ENCODE measurements at places on chromosomes 11 and 22.

- DNase-seq = peak; percentile 17
Measured at GRCh38 chr11:16632295-16633200, 105.9 kb upstream of the C11orf58 start.

DNA sequence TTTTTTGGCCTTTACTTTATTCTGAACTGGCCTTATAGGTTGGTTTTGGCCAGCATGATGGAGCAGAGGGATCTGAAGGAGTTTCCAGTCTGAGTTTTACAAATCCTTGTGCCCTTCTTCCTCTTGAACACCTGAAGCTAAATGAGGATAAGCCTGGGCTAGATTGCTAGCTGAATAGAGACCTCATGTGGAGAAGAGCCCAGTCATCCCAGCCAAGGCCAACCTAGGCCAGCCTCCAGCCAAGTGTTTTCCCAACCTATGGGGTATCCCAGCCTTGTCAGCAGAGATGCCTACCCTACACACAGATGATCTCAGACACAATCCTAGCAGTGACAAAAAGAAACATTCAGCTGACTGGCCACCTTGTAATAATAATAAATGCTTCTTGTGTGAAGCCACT lies 966 bp upstream of the CASP12 start:
- DNase-seq = no peak

DNA sequence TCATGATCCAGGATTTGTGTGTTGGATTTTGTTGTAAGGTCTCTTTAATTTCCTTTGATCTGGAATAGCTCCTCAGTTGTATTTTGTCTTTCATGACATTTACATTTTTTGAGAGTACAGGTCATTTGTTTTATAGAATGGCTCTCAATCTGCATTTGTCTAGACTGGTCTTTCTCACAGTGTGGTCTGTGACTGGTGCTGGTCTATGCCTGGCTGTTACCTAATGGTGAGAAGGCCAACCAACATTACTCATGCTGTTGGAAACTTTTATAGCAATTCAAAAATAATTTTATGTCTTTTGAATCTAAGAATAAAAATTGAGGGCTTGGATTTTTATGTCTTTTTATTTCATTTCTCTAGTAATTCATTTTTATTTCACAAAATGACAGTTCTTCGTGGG lies 3.9 kb upstream of the NCR3LG1 start:
- no peak for DNase-seq

- no peak for DNase-seq
Measured at GRCh38 chr22:17607891-17608521, 20.5 kb downstream of the ATP6V1E1 start.

GRCh38 chr22:39287076-39287725 lies 32.2 kb downstream of the RPL3 start:
- DNase-seq = peak; percentile 91

GRCh38 chr11:32820497-32820896 lies 9.2 kb upstream of the PRRG4 start:
- peak; percentile 18 for DNase-seq

GRCh38 chr11:31871310-31872075 lies 60.4 kb upstream of the PAX6 start:
- DNase-seq = no peak

GRCh38 chr11:34426766-34427185 lies 12.0 kb upstream of the CAT start:
- DNase-seq = no peak

GRCh38 chr11:96306933-96307775 lies 35.8 kb downstream of the MAML2 start:
- peak; percentile 55 for DNase-seq

GRCh38 chr11:111419641-111420327 lies 40.7 kb upstream of the POU2AF1 start:
- no peak for DNase-seq

DNA sequence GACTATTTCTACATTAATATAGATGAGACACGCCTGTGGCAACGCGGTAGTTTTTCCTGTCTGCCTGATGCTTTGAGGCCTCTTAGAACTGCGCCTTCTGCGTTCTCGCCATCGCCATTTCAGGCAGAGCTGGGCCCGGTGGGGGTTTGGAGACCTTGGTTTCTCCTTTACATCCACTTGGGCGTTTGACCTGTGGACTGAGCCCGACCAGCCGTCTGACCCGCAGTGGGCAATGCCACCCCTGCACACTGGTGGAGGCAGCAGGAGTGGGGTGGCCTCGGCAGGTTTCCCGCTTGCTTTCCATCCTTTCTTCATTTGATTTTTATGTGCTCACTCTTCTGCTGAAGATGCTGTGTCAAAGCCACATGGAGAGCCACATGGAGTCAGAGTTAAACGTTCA lies 130.4 kb downstream of the TBC1D22A start:
- DNase-seq = no peak

- DNase-seq = no peak
Measured at GRCh38 chr11:19332476-19332875, 91.7 kb upstream of the E2F8 start.

- DNase-seq = no peak
Measured at GRCh38 chr11:70466596-70466995, 68.3 kb downstream of the CTTN start.

GRCh38 chr11:13318498-13319295 lies 41.1 kb downstream of the BMAL1 start:
- peak; percentile 44 for DNase-seq

GRCh38 chr11:110294509-110294908 lies 1.9 kb downstream of the RDX start:
- no peak for DNase-seq

- DNase-seq = no peak
Measured at GRCh38 chr11:111819161-111819828, 52.1 kb downstream of the ALG9 start.

DNA sequence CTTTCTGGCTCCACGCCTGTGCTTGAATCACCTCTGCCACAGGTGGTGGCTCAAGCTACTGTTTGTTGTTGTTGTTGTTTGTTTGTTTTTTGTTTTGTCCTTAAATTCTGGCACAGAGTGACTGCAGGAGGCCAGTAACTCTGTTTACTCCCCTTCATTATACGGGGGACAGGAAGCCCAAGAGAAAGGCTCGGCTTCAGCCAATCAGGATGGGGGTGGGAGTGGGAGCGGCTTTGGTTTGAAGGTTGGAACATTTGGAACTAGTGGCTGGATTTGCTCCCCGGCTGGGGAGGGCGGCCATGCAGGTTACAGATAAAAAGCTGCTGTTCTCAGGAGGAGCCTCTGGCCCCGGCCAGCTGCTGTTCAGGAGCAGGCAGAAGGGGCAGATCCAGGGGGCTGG lies 19.7 kb upstream of the CABP2 start:
- no peak for DNase-seq

- no peak for DNase-seq
Measured at GRCh38 chr22:40361100-40361499, 9.3 kb upstream of the SGSM3 start.

DNA sequence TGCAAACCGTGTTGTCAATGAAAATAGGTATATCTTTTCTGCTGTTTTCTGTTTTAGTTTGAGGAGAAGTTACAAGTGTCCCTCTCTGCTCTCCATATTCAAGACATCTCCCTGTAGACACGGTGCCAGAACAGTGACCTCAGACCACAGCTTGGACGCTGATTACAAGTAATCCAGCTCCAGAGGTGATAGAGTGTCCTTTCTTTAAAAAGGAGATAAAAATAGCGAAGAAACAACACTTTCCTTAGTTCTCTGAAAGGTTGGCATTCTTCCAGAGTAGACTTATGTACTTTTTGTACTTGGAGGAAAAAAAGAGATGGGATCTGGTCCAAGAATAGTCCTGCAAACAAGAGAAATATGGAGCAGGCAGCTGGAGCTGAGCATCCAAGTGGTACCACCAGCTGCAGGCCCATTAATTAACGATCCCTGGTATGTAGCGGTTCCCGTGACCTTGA lies 43.0 kb upstream of the WT1 start:
- DNase-seq = no peak

DNA sequence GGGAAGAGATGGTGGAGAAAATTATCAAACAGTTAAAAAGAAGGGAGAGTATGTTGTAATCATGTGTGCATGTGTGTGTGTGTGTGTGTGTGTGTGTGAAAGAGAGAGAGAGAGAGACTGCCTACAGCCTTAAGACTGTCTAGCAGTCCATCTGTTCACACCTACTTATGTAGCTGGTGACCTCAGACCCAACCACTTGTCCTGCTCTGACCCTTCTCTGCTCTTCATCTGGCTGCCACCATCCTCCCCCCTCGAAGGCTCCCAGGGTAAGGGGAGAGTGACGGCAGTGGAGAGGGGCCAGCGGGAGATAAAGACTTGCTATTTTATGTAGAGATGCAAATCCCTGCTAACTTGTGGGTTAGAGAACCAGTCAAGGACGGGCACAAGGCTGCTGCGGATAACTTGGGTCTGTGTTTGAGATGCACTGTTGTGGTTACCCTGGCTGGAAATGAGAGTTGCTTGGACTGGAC lies 24.9 kb upstream of the GRAMD1B start:
- no peak for DNase-seq

DNA sequence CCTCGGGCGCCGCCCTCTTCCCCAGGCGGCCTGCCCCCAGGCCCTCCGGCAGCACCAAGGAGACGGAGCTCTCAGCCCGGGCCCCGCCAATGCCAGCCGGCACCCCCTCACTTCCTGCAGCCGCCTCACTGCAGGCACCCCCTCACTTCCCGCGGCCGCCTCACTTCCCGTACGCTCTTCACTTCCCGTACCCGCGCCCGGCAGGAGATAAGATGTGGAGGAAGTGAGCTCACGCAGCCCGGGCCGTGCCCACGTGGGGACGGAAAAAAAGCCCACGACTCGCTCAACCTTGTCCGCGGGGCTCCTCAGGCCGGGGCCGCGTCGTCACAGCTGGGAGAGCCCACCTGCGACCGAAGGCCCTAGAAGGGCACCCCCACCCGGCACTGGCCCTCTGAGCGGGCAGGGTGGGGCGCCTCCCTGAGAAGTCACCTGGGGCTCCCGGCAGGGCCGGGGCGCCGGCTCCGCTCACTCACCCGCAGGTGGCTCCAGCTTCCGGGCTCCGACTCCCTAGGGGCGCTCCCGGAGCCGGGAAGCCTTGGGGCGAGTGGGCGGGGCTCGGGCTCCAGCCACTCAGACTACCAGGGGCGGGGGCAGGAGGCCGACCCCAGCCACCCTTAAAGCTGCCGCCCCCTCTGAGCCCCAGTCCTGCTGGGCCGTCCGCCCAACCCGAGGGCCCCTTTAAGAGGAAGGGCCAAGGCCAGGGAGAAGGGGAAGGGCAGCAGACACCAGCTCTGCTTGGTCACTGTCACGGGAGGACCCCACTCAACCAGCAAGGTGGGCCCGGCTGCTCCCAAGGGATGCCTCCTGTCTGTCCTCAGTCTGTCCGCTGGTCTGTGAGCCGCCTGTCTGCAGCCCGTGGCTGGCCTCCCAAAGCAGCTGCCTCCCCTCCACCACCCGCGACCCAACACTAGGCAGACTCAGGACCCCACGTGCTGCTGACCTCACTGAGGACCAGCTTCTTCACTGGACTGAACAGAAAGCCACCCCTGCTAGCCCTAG lies 31.4 kb downstream of the PISD start:
- DNase-seq = peak; percentile 89

GRCh38 chr22:22903355-22903777 lies 15.8 kb downstream of the IGLL5 start:
- DNase-seq = peak; percentile 52

GRCh38 chr11:35982061-35982460 lies 38.2 kb downstream of the LDLRAD3 start:
- no peak for DNase-seq
